ENCODE measurements at places on chromosomes 6 and 20.

DNA sequence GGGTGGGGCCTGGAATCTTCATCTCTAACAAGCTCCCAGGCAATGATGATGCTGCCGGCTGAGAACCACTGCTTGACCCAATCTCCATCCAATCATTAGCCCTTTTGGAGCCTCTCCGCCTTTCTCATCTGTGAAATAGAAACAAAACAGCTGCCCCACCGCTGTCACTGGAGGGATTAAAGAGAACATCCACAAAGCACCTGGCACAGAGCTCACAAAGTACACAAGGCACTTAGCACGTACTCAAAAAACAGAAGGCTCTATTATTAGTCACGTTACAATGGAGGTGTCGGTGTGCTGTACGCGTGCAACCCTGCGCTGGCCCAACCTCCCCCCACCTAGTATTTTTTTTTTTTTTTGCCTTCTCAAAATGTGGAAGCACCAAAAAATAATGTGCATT, 213.5 kb upstream of the ARID1B start:
- DNase-seq, result no peak

- no peak for DNase-seq
These were observed 6.8 kb downstream of the ARID1B start for GRCh38 chr6:156783958-156784357.

DNA sequence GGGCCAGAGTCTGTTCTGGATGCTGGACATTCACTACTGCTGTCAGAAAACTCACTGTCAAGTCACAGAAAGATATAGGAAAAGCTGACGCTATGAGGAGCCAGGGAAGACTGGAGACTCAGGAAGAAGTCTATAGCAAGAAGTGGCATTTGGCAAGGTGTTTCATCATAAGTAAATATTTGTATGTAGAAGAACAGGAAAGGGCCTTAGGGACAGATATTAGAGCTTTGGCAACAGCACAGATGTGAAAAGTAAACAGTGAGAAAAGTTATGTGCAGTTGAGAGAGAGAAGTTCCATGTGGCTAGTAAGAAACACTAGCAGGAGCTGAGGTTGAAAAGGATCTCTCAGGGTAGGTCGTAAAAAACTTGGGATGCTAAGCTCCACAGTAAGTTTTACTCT, 868.9 kb downstream of the PHF3 start:
- DNase-seq, result no peak

DNA sequence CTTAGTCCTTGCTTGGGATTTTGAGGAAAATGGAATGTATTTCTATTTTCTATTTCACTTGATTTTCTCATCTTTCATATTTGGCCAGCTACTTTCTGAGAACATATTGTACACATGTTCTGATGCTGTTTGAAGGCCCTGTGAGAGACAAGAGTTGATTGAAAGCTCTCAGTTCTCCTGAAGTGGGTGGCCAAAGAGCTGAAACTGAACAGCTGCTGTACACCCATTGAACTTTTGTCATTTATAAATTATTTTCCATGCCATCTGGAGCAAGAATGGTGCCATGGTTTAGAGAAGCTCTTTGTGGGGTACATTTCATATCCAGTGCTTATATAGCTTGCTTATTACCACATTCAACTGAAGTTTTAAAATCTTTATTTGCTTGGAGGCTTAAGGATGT, 298.3 kb downstream of the PRL start:
- DNase-seq, result no peak

Data from CMK (cell line).